Esophagus muscularis mucosa (tissue), 4 donors: ENCODE measurements at places on chromosomes 5 and 9. TPM values are rescaled to one million over a fixed set of nuclear protein-coding genes. Genes with fewer than 3 reads are reported as not detected.

The TRPM6 gene
- total RNA-seq = 1.8 TPM

The SIGMAR1 gene
- 83.5 TPM for total RNA-seq

The PCDHGB2 gene
- 5.7 TPM for total RNA-seq

The PRPF4 gene
- total RNA-seq = 12.0 TPM

The SPATA31A3 gene
- not detected for total RNA-seq

The IFNK gene
- not detected for total RNA-seq

The PKD2L2 gene
- total RNA-seq = not detected

The NDST1 gene
- total RNA-seq = 113 TPM

The PGM5 gene
- 742 TPM for total RNA-seq

The FBP2 gene
- not detected for total RNA-seq

The CDKN2A gene
- 3.7 TPM for total RNA-seq

The SLC4A9 gene
- total RNA-seq = not detected

The EDIL3 gene
- total RNA-seq = 11.3 TPM

The MTAP gene
- 26.0 TPM for total RNA-seq

The RNF130 gene
- total RNA-seq = 98.4 TPM

The SLC36A2 gene
- not detected for total RNA-seq

The FOXD4L4 gene
- total RNA-seq = not detected

The BSPRY gene
- total RNA-seq = 0.99 TPM

The TRUB2 gene
- total RNA-seq = 5.4 TPM

The ADAMTSL2 gene
- 2.9 TPM for total RNA-seq

The SH3RF2 gene
- total RNA-seq = 1.7 TPM

The SVEP1 gene
- 71.6 TPM for total RNA-seq

The NTNG2 gene
- 1.5 TPM for total RNA-seq

The SPATA31D4 gene
- not detected for total RNA-seq

The SLCO6A1 gene
- total RNA-seq = not detected

The ACOT12 gene
- not detected for total RNA-seq

The LIFR gene
- total RNA-seq = 72.3 TPM

The UGT3A2 gene
- total RNA-seq = not detected

The LURAP1L gene
- 11.4 TPM for total RNA-seq

The GARIN3 gene
- total RNA-seq = not detected

The PDE6A gene
- not detected for total RNA-seq

The SHISAL2B gene
- not detected for total RNA-seq
